ENCODE measurements at places on chromosomes 3 and 15.

GRCh38 chr15:94300612-94301011, 69.3 kb downstream of the MCTP2 start:
- DNase-seq: no peak

DNA sequence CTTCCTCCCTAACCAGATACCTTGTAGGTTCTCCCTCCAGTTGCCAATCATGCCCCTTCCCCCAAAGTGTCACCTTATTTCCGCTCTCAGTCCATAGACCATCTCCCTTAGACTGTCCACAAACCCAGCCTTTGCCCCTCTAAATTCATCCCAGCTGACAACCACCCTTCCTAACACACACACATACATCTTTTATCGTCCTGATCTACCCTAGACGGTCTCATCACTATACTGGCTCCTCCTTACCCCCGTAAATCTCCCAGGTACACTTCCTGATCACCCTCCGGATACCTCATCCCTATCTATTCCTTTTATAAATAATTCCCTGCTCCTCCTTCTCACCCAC, 828 bp downstream of the THOC7 start:
- peak; percentile 18 for DNase-seq

DNA sequence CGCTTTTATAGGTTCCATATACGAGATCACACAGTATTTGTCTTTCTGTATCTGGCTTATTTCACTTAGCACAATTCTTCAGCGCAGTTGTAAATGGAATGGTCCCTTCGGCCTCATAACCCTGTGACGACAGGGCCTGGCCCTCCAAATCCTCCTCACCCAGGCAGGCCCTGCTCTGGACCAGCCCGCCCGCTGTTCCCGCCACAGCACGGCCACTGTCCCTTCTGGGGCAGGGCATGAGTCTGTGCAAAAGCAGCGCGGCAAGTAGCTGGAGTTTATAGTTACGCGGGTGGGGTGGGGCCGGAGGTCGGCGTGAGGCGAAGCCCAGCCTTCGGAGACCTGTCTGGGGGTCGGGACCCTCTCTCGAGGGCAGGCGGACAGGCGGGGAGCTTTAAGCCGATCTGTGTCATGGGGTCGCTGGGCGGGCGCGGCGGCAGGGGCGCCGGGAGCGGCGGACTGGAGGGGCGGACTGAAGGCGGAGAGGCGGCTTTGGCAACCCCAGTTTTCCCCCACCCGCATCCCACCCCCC, 543 bp downstream of the ARPIN start:
- DNase-seq: no peak

- DNase-seq: no peak
These were observed 1047.0 kb downstream of the TUSC7 start for GRCh38 chr3:117756563-117756962.

DNA sequence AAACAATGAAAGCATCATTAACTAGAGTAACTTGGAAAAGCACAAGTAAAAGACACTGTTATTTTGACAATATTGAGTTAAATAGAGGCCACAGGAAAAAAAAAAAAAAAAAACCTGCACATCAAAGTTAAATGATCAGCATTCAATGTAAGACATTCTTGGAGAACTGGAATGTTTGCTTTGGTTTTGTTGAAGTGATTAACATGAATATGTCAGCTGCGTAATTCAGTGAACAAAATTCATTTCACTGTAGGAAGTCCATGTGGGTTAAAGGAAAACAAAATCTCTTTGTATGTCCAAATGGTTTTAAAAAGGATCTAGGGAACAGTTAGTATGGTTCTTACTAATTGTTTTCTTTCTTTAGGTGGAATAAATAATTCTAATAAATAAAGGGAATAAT, 252.8 kb upstream of the CNTN6 start:
- DNase-seq: no peak

DNA sequence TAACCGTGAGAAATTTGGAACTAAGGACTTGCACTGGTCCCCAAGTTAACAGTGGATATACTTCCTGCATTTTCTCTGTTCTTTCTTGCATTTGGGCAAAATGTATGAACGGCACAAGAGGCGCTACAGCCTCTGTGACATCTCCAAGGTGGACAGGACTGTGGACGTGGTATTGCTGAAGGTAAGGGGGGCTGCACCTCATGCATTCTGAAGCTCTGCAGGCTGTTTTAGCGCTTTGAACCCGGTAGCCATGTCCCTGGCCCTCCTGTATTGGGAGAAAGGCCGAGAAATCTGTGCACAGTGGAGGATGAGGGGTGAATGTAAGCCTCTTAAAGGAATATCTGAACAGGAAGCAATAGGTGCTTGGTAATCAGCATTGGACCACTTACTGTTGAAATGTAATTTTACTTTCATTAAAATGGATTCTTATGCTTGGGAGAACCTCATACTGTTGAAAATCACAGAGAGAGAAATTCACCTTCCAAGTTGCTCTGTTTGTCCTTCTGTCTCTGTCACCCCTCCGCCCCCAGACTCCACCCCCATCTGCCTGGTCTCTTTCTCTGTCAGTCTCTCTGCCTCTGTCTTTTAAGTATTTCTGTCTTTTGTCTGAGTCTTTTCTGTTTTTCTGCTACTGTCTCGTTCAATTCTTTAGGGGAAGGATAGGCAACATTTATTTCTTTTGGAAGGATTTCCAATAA, 174.6 kb downstream of the KLHL25 start:
- DNase-seq: no peak

GRCh38 chr3:66361356-66361755, 139.5 kb downstream of the LRIG1 start:
- DNase-seq: no peak

- DNase-seq: no peak
These were observed 318.5 kb downstream of the TBC1D5 start for GRCh38 chr3:17423786-17424536.

DNA sequence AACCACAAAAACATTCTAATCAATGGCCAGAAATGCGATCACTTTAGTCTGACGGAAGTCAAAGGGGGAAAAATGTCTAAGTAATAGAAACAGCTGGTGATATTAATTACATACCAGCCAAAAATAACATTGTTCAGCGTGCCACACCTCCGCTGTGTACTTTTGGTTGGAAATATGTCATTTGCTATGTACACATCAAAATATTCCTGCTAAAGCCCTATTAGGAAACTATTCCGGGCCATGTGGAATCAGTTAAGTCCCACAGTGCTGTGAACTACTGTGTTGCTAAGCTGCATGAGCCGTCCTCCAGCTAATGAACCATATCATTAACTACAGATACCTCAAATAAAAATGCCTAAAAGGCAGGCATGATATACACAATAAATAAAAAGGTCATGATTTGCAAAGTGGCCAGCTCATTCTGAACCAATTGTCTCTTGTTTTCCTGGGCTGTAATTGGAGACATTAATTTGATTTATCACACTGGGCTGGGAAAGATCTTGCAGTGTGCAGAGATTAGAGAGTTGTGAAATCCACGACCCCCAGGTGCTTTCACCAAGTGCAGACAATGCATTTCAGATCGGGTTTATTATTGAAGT, 200.5 kb upstream of the LRTM1 start:
- DNase-seq: no peak

Data from Kasumi-1 (cell line).